KG1 (cell line): ENCODE measurements at places on chromosomes 13 and 19.

GRCh38 chr13:74184283-74184682 is 50.1 kb upstream of the KLF12 start:
- no peak for DNase-seq

DNA sequence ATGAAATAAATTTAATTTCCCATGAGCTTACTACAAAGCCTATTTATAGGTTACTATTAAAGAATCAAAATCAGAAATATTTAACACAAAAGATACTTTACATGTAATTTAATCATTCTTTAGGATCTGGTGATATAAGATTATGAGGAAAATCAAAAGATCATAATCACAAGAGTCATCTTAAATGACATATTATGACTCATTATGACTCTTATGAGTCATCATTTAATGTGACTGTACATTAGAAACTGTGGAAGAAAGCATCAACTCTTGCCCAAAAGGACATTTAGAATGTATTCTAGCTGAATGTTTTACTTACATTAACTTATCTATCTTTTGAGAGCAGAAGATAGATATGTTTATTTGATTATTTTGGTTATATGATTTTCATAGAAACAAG is 458.6 kb downstream of the DCT start:
- DNase-seq: no peak

- DNase-seq: no peak
These were observed 3.7 kb upstream of the SPIB start for GRCh38 chr19:50414864-50415660.

DNA sequence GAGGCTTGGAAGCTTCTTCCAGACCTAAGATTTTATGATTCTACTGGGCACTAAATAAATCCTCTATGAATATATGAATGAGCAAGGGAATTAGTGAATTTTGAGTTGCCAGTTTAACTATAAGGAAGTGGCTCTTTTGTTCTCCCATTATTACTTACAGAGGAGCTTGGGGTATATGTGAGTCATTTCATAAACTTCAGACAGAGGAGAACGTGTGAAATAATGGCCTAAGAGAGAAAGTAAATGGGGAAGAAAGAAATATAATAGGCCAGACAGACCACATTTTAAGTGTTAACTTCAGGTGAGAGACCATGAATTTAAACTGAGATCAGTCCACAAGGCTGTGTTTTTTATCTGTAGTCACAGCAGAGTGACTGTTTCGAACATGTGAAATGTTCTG is 570.9 kb downstream of the GPC6 start:
- no peak for DNase-seq

DNA sequence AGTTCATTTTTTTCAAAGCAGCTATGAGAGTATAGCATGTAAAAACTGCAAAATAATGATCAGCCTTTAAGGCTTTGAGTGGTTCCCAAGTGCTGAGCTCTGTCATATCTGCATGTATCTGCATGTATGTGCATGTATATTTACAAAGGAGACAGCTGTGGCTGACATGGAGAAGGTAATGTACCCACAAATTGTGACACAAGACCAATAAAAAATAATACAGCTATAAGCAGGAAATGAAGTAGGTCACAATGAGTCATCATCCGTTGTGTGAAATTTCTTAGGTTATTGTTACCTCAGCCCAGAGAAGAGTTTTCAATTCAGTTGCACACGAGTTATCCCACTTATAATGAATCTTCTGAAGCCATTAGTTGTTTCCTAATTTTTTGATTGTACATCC is 60.9 kb upstream of the MED4 start:
- peak; percentile 15 for DNase-seq

DNA sequence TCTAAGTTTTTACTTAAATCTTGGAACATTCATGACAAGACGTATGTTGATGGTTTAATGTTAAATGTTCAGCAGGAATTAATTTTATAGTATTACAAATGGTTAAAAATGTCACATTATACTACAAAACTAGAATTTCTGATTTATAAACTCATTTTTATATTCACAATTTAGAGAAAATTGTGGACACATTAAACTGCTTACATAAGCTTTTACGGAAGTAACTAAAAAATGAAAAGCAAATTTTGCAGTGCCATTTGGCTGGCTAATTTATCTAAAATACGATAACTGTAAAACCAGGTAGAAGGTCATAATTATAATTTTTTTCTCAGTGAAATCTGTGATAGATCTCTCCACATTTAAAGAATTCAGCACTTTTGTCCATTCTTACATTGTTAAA is 190.2 kb upstream of the GPC6 start:
- no peak for DNase-seq

DNA sequence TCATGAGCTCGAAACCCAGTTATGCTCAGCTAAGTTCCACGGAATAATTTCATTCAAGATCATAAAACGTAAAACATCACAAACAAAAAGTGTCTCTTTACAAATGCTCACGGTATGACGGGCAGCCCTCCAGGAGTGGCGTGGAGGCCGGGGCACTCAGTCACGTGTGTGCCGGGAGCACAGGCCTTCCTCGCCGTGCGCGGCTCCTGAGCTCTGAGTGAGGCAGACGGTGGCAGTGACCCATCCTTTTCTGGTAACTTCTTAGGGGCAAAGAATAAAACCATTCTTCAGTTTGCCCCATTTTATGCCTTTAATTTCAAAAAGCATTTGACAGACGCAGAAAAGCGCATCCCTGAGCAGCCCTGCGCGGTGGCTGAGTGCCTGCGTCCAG is 72.8 kb downstream of the ATP11A start:
- no peak for DNase-seq

- DNase-seq: no peak
These were observed 101.6 kb downstream of the IRS2 start for GRCh38 chr13:109684824-109685202.

DNA sequence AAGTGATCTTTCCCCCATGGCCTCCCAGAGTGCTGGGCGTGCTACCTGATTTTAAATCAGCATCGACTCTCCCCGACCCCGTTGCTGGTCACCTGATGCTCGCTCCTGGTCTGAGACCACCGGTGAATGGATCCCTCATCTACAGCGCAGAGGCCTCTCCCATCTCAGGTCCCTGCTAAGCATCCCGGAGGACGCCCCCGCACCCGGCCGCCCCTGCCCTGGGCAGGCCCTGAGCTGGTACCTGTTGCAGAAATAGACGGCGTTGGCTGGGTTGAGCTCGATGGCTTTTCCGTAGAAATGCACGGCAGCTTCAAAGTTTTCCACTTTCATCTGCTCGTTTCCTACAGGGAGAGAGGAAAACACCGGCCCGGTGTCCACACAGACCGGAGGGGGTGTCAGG is 18.1 kb downstream of the SGTA start:
- DNase-seq: no peak
